Fibroblast of skin of left biceps (primary cell): ENCODE measurements at places on chromosomes 1 and 21.

GRCh38 chr1:212132025-212132424 is 96.5 kb downstream of the DTL start:
- DNase-seq: no peak

- no peak for DNase-seq
Measured at GRCh38 chr21:17688912-17689874, 76.5 kb upstream of the BTG3 start.

- DNase-seq: no peak
Measured at GRCh38 chr1:44030605-44031251, 534 bp downstream of the SLC6A9 start.

DNA sequence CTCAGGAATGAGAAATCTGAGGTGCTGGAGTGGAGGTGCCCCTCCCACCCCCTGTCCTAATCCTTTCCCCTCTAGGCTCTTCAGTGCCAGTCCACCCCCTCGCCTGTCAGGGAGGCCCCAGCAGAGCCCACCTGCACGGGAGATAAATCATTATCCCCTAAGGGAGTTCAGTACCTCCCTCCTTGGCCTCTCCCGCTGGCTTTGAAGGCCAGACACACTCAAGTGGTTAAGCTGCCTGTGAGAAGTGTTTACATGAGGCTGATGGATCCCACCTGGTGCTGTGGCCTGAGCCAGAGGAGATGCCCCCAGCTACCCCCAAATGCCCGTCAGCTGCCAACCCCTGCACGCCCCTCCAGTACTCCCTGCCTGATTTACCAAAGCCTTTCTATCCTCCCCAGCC is 3.7 kb downstream of the RSPO1 start:
- no peak for DNase-seq

GRCh38 chr1:21669258-21670058 is at the start of gene RAP1GAP:
Gene RAP1GAP (minus strand): TSS chr1:21669357. CDS start chr1:21620032, 49,325 bp downstream.
- no peak for DNase-seq

DNA sequence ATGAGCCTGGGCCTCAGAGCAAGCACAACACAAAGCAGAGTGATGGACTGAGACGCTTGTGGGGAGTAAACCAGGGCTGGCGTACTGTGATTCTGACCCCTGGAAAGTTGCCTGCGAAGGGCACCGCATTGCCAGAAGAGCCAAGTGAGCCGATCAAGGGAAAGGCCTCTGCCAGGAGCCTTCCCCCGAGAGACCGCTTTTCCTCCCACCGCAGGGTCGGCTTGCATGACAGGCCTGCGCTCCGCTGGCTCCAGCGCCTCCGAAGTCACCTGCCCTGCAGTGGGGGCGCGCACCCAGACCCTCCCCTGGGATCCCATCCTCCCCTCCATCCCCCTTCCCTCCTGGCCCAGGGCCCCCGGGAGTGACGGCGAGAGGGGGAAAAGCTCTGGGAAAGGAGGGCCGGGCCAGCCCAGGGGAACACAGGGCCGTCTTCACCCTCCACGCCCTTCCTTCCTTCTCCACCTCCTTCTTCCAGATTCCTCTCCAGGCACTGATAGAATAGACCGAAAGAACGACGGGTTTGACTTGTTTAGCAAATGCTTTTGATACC is 165.0 kb downstream of the TRIM33 start:
- DNase-seq: no peak

DNA sequence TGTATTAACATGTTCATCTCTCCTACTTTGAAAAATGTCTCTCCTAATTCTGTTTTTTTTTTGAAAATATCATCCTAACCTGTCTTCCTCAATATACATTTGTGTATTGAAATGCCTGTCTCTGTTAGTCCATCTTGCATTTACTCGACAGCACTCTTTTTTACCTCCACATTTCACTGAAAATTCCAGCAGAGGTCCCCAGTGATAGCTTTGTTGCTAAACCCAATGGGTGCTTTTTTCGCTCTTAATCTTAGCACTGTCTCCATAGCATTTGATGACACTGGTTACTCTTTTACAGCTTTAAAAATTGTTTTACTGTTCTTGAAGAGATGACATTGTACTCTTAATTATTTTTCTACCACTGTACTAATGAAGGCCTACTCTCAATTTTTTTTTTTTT is 10.8 kb downstream of the OSBPL9 start:
- peak; percentile 28 for DNase-seq
